ENCODE measurements at places on chromosomes 6 and 20.

DNA sequence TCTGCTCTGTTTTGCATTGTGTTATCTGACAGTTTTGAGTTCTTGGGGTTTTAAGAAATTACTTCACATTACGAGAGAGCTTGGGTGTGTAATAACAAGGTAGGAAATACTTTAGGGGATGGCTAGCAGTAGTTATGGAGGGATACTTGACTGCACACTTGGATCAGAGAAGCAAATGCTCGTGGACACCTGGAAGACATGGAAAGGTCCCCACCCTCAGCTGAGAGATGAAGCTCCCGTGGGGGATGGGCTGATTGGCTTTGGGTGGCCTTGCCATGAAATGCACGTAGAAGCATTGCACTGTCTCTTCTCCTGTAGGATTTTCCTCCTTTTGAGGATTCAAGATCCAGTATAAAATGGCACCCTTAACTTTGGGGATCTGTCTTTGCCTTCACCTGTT lies 61.5 kb upstream of the UNC93A start:
- no peak for DNase-seq

DNA sequence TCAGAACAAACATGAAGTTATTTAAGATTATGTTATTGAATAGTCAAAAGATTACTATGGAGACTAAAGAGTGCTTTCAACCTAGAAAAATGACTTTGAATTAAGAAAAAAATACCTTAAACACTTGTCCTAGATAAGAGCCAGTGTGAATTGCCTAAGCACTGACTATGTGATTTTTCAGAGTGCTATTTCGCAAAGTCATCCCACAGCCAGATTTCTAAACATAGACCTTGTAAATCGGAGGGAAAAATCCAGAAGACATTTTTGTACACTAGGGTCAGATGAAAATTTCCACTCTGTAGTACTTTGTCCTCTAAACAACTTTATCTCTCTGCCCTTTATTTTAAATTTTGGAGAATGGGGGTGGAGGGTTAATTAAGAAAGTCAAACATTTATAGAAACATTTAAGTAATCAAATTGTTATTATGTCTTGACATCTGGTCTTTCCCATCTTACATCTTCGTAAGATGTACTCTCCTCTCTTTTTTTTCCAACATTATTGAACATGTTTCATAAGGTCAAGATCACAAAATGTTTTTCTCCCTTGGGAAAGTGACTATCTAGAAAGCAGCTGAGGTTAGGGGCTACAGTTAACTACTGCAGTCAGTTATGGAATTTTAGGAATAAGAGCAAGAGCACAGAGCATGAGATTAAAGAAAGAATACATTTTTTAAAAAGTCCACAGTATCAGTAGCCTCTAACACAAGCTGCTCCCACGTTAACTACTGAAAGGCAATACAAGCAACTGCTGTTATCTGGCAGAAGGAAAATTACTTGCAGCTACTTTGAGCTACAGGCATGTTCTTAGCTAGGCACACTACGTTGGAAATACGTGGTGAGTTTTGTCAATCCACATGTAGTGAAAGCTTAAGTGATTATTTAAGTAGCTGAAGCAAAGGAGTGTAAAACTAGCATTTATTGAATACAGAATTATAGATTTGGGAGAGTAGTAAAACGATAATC lies 648.5 kb downstream of the HTR1B start:
- DNase-seq = no peak

- no peak for DNase-seq
Measured at GRCh38 chr6:126716826-126717509, 377.1 kb downstream of the CENPW start.

GRCh38 chr6:109420751-109421150 lies 19.7 kb downstream of the PPIL6 start:
- DNase-seq = no peak

DNA sequence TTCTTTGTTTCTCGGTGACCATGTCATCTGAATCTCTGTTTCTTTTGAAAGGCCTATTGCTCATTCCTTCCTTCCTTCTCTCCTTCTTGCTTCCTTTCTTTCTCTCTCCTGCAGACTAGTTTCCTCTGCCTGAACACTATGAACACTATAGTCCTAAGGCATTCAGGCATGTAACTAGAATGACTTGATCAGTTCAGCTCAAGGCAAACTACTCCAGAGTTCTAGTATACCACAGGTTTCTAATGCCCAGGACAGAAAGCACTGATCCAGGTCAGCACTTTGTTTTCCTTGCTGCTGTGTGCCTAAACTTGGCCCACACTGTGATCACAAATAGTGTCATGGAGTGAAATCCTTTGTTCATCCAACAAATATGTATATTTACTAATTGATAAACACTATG lies 324.1 kb upstream of the GJE1 start:
- DNase-seq = no peak

- DNase-seq = no peak
Measured at GRCh38 chr6:169503422-169504152, 198.2 kb downstream of the WDR27 start.

- no peak for DNase-seq
Measured at GRCh38 chr20:5719861-5720403, 30.3 kb upstream of the SHLD1 start.

GRCh38 chr20:41014561-41015088 lies 14.0 kb upstream of the TOP1 start:
- no peak for DNase-seq

- DNase-seq = no peak
Measured at GRCh38 chr6:26272171-26272637, 92.8 kb upstream of the BTN3A2 start.

- no peak for DNase-seq
Measured at GRCh38 chr6:155791186-155791585, 335.5 kb upstream of the NOX3 start.

DNA sequence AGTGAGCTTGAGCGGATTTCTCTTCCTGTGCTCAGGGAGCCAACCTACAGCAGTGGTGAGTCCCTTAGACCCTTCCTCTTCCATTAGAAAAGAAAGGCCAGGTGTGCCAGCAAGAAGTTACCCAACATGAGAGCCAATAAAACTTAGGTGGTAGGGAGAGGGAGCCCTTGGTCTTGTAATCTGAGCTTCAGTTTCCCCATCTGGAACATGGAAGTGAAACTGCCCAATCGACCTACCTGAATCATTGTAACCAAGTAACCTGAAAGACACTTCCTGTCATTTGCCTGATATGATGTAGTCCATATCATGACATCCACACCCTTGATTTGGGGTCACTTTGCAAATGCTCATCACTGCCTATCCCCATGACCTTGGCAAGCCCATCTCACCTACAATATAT lies 66.4 kb downstream of the MDGA1 start:
- no peak for DNase-seq

GRCh38 chr6:170286246-170286933 lies 4.5 kb downstream of the DLL1 start:
- no peak for DNase-seq

DNA sequence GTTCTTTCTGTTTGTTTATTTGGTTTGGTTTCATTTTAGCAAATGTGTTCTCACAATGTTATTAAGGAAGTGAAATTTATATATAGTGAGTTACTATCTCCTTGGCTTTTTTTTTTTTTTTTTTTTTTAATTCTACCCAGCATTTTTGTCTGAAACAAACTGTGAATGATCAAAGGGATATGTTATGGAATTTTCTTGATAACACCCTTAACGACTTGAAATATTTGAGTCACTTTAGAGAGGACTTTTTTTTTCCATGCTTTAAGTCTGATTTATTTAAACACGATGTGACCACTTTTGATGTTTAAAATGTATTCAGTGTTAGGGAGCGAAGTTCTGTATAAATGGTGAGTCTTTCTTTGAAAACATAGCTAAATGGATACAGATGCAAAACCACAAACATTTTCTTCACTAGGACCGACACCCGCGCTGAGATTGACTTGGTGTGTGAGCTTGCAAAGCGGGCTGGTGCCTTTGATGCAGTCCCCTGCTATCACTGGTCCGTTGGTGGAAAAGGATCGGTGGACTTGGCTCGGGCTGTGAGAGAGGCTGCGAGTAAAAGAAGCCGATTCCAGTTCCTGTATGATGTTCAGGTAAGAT lies 149.7 kb downstream of the MTHFD1L start:
- no peak for DNase-seq

DNA sequence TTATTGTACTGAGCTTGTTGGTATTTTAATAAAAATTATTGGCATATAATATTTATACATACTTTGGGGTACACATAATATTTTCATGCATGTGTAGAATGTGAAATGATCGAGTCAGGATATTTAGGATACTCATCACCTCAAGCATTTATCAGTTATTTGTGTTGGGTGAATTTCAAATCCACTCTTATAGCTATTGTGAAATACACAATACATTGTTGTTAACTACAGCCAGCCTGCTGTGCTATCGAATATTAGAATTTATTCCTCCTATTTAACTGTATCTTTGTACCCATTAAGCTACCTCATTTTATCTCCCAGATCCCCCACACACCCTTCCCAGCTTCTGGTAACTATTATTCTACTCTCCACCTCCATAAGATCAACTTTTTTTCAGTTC lies 14.6 kb upstream of the MICB start:
- no peak for DNase-seq

- no peak for DNase-seq
Measured at GRCh38 chr6:33912195-33912594, 108.4 kb upstream of the MLN start.

DNA sequence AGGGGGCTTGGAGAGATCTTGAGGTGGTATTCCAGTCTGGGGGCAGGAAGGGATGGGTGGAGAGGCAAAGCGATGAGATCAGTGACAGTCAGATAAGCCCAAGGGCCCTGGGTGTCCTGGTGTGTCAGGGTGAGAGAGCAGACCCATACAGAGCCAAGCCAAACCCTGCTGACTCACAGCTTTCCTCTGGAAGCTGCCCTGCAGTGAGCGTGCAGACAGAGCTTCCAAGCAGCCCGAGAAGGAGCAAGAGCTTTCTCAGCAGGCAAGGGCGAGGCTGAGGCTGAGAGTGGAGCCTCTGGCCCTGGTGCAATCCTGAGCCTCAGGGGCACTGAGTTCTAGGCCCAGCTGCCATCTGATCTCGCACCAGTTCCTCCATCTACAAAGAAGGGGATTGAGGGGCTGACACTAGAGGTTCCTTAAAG lies 91.1 kb upstream of the HIVEP1 start:
- no peak for DNase-seq

GRCh38 chr20:60371384-60371783 lies 413.2 kb downstream of the CDH26 start:
- DNase-seq = no peak

- DNase-seq = no peak
Measured at GRCh38 chr6:161168281-161168891, 105.5 kb downstream of the AGPAT4 start.

DNA sequence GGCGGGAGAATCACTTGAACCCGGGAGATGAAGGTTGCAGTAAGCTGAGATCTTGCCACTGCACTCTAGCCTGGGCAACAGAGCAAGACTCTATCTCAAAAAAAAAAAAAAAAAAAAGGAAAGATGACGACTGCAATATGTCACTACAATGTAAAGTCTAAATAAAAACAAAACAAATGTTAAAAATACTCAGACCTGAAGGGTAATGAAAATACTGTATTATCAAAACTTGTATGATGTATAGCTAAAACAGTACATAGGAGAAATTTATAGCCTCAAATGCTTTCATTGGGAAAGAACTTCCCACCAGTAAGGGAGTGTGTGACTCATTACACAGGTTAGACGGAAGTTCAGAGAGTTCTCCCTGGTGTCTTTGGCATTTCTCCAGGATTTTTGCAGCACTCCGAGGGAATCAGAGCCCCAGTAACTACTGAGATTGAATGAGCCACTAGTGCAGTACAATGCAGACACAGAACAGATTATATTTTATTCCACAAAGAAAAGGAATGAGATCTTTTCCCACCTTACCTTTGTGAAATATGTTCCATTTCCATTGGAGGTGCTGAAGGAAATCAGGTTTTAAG lies 12.5 kb upstream of the RALGAPB start:
- DNase-seq = no peak

GRCh38 chr6:29905286-29905685 lies 37.0 kb upstream of the HLA-A start:
- DNase-seq = no peak

GRCh38 chr20:63163596-63164483 lies 52.1 kb downstream of the YTHDF1 start:
- DNase-seq = peak; percentile 49

DNA sequence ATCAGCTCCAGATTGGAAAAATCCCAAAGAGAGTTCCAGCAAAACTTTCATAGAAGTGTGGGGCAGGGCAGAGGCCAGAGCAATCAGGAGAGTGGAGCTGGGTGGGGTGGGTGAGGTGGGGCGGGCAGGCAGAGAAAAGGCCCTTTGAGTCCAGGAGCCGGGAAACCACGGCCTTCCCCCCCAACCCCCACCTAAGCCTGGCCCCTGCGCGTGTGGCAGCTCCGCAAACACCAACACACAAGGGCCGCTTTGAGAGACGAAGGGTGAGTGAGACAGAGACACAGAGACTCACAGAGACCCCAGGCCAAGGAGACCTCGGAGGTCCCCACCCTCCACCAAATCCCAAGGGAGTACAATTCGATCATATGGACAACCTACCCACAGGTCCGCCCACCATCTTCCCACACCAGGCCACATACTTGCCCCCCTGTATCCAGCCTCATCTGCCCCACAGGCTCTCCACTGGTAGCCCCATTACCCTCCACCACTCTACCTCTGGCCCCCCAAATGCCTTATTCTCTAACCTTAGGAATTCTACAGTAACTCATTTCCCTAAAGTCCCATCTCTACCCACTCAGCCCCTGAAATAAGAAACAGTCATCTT lies 1.7 kb downstream of the COL11A2 start:
- no peak for DNase-seq

DNA sequence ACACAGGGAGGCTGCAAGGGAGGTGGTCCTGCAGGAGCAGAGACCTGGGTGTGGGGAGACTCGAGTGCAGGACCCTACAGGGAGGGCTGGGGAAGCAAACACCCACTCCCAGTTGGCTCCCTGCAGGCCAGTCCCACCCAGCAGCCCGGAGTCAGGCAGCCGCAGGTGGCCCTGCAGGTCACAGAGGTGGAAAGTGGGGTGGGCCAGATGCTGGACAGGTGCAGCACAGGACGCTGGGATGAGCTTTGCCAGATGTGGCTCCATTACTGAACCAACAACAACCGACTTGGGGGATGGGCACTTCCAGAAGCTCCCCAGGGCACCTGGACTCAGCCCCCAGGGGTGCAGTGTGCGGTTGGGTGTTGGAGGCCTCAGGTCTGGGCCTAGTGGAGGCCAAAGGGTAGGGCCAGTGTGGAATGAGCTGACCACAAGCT lies 26.6 kb upstream of the MYT1 start:
- peak; percentile 11 for DNase-seq

GRCh38 chr6:27176096-27176495 lies 71.4 kb upstream of the PRSS16 start:
- no peak for DNase-seq

DNA sequence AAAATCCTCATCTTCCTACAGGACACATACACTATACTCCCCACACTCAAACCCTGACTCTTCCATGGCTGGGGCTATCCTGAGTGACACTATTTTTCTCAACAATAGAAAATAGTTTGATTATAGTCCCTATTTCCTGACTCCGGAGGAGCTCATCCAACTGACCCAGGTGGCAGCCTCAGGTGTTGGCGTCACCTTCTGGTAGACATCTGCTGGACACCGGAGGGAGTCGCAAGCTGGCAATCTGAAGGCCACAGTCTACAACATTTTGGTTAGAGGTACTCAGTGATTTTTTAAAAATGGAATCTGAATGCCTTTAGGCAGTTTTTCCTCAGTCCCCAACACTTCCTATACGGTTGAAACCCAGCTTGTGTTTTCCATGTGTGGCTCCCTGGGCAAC lies 32.2 kb upstream of the OCSTAMP start:
- DNase-seq = no peak

GRCh38 chr20:36314734-36315544 lies 8.8 kb downstream of the DLGAP4 start:
- no peak for DNase-seq

All from glutamatergic neuron (in vitro differentiated cells).